ENCODE measurements at places on chromosomes 2 and 18.

- no peak for DNase-seq
These were observed 48.9 kb downstream of the PARD6G start for GRCh38 chr18:80198391-80198790.

DNA sequence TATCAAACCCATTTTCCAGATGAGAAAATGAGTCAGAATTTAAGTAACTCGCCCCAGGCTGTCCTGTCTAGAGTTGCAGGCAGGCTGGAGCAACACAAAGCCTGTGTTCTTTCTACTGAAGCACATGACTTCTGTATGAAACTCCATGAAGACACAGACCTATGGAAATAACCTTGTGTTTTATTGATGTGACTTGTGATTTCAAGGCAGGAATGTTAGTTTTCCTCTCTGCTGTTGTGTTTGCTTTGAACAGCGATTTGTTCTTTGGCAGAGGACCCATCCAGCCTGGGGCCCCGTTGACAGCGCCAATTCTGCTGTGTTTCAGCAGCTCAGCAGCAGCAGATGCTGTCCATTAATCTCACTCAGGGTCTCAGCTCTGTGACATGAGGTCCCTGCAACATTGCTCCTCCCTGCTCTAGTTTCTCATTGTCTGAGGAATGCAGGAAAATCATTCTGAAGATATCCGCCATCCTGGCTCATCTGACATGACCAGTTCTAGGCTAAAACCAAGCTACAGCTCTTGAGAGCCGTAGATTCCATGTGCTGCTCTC is 344.3 kb upstream of the RAB12 start:
- no peak for DNase-seq

DNA sequence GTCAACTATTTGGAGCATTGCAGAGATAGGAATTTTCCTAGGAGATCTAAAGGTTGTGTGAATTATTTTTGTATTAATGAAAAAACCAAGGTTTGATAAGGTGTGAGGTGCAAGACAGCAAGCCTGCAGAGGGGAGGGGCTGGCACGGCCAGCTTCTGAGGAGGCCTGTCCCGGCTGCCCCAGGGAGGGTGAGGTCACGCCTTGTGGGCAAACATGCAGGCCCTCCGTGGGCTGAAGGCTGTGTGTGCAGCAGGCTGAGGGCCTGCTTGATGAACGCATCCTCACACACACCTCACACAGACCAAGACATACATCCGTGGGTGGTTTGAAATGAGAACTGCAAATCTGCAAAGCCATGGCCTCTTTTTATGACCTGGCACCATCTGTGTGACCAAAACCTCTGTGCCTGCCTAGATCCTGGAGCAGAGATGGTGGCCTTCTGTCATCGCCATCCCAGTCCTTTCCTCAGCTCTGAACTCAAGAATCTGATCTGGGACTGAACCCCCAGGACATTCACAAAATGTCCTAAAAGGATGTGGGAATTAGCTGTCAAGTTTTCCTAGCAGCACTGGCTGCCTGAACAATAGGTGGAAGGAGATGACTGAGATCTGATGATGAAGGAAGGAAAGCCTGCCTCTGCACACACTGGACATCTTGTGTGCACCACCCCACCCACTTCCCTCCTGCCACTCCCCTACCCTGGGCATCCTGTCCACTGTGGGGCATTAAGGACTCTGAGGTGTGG is 102.4 kb upstream of the MGAT4A start:
- DNase-seq: no peak

- DNase-seq: no peak
These were observed 270.1 kb downstream of the C1D start for GRCh38 chr2:67792681-67793091.

DNA sequence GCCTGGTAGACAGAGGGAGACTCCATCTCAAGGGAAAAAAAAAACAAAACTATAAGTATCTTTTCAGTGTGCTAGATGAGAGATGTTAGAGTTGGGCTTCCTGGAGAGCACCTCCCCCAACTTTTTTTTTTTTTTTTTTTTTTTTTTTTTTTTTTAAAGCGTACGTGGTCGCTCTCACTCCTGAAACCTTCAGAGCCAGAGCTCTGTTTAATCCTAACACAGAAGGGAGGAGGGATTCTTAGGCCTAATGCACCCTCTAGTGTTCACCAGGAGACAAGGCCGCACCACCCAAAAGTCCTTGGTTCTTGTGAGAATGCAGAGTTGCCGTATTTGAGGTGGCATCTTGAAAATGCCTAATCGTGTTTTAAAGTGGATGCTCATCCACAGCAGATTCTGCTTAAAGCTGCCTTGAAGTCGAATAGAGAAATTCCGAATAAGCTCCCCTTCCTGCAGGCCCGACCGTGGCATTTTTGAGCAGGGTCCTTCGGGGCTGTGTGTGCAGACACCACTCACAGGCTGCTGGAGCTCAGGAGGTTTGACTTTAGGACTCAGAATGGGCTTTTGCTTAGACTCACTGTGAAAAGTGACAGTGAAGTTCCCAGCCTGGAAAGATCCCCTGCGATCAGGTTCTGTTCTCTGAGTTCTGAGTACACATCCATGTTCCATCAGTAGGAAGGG is 252.6 kb downstream of the AGAP1 start:
- DNase-seq: peak; percentile 72

DNA sequence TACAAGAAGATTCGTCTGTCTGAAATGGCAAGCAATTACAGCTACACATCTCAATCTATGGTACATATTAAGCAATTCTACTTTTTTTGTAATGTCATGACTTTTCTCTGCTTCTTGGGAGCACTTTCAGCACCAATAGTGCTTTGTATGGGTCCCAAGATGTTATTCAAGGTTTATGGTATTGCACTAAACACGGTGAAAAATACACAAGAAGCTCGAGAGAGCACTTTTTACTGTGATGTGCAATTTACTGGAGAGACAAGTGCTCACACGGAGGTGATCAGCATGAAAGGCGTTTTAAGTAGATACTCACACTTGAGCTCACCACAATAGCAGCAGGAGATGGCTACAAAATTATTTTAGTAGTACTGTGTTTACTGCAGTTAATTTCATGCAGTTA is 783.6 kb downstream of the CBLN2 start:
- no peak for DNase-seq

GRCh38 chr2:207473931-207474235 is 55.9 kb upstream of the CREB1 start:
- no peak for DNase-seq

- no peak for DNase-seq
These were observed 127.6 kb upstream of the LYPD1 start for GRCh38 chr2:132797556-132797955.

DNA sequence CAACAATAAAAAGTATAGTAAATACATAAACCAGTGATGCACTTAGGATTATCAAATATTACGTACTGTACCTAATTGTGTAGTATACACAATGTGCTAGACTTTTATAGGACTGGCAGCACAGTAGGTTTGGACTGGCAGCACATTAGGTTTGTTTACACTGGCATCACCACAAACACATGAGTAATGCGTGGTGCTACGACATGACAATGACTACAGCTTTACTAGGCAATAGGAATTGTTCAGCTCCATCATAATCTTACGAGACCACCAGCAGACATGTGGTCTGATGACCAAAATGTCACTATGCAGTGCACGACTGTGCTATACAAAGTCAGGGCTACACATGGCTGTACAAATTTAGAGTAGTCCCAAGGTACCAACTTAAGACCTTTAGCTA is 2.3 kb downstream of the MBOAT2 start:
- DNase-seq: peak; percentile 49

- DNase-seq: no peak
These were observed 133.4 kb upstream of the NABP1 start for GRCh38 chr2:191544461-191545062.

DNA sequence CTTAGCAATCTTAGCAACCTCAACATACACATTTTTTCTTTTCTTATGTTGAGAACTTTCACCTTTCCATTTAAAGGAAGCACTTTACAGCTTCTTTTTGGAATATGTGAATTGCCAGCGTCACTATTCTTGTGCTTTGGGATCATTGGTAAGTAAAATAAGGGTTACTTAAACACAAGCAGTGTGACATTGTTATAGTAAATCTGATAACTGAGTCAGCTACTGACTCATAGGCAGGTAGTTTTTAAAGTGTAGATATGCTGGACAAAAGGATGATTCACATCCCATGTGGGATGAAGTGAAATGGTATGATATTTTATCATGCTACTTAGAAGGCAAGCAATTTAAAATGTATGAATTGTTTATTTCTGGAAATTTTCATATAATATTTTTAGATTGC is 637.2 kb downstream of the DCDC2C start:
- no peak for DNase-seq

- DNase-seq: no peak
These were observed 95.5 kb upstream of the ATP8B1 start for GRCh38 chr18:57898506-57899124.

GRCh38 chr2:156589381-156590079 is 153.4 kb downstream of the GPD2 start:
- DNase-seq: no peak

DNA sequence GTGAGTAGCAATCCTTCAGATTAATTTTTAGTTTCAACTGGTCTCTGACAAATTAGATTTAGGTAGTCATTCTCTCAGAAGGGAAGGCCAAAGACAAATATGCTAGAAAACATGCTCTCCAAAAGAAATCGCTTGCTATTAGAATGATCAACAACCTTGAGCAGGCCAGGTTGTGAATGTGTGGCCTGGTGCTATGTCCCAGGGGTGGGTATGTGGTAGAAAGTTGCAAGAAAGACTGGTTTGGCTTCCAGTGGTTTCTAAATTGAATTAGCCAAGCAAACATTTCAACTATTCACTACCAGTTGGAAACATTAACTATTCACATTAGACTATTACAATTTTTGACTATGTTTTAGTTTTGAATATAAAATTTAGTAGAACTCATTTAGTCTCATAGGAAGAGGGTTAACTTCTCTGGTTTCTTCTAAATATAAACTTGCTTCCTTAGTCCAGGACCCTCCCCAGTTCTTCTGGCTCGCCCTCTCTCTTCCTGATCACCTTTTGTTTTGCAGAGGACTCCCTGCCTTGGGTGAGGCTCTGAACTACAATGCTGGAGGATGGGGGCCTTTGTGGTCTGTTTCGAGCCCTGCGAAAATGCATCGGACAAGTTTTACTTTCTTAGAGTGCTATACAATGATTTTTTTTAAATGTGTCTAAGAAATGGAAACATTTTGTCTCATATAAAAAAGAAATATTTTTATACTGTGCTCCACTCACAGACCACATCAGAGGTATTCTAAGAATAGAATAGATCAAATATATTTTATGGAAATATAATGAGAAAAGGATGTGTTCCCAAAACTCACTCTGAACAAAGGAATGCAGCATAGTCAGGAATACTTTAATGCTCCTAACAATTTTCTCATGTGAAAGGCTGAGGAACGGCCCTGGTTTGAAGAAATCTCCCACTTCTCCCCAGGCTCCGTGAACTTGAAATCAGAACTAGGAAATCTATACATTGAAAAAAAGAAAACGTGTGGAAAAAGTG is 375.0 kb upstream of the ZEB2 start:
- no peak for DNase-seq

GRCh38 chr18:79453816-79454735 is 58.3 kb downstream of the NFATC1 start:
- no peak for DNase-seq

DNA sequence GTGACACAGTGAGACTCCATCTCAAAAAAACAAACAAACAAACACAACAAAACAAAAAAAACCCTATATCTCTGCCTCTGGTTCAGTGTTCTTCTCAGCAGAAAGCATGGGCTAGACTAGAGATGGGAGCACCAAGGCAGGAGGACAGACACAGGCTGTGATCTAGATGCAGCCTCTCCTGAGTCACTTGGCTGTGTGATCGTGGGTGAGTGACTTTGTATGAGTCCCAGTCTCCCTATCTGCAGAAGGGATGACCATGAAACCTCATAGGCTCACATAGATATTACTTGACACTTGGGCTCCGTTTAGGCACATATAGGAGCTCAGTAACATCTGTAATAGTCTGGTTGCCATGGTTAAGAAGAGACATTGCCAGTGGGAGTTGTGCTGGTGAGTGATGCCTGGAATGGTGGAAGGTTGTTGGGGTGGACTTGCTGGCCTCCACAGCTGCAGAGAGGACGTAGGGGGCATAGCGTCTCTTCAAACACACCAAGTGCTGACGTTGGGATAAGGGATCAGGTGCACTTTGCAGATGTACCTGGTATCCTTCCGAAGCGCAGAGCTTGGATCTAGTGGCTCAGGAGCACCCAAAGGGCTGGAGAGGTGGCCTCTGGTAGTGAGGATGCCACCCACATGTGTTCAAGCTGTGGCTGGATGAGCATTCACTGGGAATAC is 318.9 kb upstream of the HS6ST1 start:
- peak; percentile 6 for DNase-seq

DNA sequence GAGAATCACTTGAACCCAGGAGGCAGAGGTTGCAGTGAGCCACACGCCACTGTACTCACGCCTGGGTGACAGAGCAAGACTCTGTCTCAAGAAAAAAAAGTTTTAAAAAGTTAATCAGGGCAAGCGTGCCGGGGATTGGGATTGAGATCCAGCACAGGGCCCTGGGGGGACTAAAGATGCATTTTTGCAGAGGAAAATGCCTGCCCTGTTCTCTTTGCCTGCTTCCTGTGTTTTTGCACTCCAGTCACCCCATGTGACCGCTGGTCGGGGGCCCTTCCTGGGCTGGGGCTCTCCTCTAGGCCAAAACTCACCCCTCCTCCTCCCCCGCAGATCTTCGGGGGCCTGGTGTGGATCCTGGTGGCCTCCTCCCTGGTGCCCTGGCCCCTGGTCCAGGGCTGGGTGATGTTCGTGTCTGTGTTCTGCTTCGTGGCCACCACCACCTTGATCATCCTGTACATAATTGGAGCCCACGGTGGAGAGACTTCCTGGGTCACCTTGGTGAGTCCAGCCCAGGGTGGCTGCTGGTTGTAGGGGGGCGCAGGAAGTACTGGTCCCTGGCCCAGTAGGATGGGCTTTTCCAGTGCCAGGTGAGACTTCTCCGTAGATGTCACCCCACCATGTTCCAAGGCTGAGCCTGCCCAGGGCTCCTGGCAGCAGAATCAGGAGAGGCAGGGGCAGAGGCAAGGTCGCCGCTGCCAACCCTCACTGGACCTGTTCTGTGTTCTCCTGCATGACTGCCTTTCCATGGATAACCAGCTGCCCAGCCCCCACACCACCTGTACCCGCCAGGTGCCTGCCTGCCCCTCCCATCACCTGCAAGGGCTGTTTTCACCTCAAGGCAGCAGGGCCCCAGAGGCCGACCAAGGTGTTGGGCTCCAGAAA is 22.4 kb downstream of the MAL start:
- no peak for DNase-seq

- no peak for DNase-seq
These were observed 10.4 kb upstream of the UBE2F start for GRCh38 chr2:237956402-237956736.

GRCh38 chr2:100321179-100321865 is 979 bp downstream of the LONRF2 start:
- no peak for DNase-seq

- DNase-seq: no peak
These were observed 13.5 kb upstream of the PSD4 start for GRCh38 chr2:113160248-113160647.

Measured in colonic mucosa (tissue), 4 donors.